SJCRH30 (cell line): ENCODE measurements at places on chromosomes 7 and 10. TPM values are rescaled to one million over a fixed set of nuclear protein-coding genes. Genes with fewer than 3 reads are reported as not detected.
A peak's percentile ranks its signal among the peaks of the same experiment; 100 is the strongest.

DNA sequence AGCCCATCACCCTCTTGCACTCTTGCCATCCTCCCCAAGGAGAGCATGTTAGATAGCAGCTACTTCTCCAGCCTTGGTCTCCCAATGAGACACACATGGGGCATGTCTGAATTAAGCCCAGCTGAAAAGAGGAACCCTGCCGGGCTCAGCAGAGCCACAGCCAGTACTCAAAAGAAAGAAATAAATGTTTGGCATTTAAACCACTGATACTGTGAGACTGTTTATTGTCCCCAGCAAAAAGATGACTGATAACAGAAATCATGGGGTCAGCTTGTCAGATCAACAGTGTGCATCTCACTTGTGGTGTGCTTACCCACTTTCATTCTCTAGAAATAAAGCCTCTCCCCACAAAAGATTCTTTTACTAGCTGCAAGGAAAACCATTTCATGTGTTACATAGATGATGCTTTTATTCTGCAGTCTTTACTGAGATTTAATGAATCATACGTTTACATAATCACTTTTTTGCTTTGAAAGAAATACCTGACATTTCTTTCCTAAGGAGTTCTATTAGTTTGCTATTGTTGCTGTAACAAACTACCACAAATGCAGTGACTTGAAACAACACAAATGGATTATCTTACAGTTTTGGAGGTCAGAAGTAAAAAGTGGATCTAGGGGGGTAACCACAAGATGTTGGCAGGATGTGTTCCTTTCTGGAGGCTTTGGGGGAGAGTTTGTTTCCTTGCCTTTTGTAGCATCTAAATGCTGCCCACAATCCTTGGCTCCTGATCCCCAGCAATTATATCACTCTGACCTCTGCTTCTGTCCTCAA is 20.9 kb downstream of the ANKRD7 start:
- H3K27me3 ChIP-seq: no peaks in the 10 kb centered on the region
- no peak for DNase-seq
- H3K27ac ChIP-seq: no peak overlapping the region
- H3K4me3 ChIP-seq: no peak overlapping the region
- no peaks in the 10 kb centered on the region for H3K36me3 ChIP-seq

DNA sequence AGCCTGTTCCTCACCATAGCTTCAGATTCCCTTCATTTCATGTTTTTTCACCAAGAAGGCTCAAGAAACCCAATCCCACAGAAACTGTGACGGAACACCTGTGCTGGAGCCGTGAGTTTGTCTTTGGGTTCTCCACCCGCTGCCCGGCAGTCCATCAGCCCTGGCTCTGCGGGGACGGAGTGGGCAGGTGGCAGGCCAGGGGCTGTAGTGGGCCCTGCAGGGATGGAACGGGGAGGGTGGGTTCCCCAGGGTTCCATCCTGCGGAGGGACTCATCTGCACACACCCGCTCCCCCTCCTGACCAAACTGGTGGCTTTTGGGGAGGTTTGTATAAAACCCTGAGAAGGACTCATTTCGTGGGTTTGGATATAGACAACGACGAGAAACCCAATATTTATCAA is 15.0 kb downstream of the CYP17A1 start:
- H3K36me3 ChIP-seq: no peaks in the 10 kb centered on the region
- H3K27ac ChIP-seq: no peak overlapping the region
- no peak overlapping the region for H3K4me3 ChIP-seq
- H3K27me3 ChIP-seq: no peaks in the 10 kb centered on the region

DNA sequence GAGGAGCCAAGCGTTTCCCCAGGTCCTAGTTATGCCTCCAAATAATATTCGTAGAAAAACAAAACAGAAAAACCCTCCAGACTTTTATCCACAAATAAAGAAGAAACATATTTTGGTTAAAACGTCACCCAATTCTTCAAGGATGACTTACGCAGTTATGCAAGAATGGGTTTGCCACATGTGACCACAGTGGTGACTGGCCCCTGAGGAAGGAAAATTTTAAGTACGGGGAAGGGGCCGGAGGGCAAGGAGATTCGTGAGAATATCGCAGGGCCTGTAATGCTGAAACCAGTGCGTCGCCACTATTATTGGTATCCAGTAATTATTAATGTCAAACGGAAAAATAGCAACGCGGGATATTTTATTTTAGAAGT is 537 bp upstream of the MRPS24 start:
- peak overlapping the region; percentile 85 for H3K4me3 ChIP-seq
- peak overlapping the region; percentile 83 for H3K27ac ChIP-seq
- H3K4me1 ChIP-seq: no peaks in the 10 kb centered on the region; the same call in 1 of the 2 replicates
- no peaks in the 10 kb centered on the region for H3K27me3 ChIP-seq

- H3K4me1 ChIP-seq: no peaks in the 10 kb centered on the region
- no peak for DNase-seq
Measured at GRCh38 chr10:72503241-72503640, 122.6 kb downstream of the MICU1 start.

- no peaks in the 10 kb centered on the region for H3K36me3 ChIP-seq
- H3K4me3 ChIP-seq: no peak overlapping the region
- no peaks in the 10 kb centered on the region for H3K4me1 ChIP-seq
- H3K27ac ChIP-seq: no peak overlapping the region
- no peak for DNase-seq
Measured at GRCh38 chr10:84292502-84292901, 35.9 kb upstream of the CCSER2 start.

GRCh38 chr7:73978661-73979563 is 49.1 kb upstream of the ELN start:
- no peak overlapping the region for H3K27ac ChIP-seq
- H3K4me3 ChIP-seq: no peak overlapping the region
- DNase-seq: peak; percentile 81
- no peaks in the 10 kb centered on the region for H3K36me3 ChIP-seq

GRCh38 chr10:122504610-122504950 is 43.2 kb downstream of the HTRA1 start:
- DNase-seq: peak; percentile 59
- no peak overlapping the region for H3K4me3 ChIP-seq
- H3K27me3 ChIP-seq: peaks cover 12% of the 10 kb centered on the region
- peaks cover 3% of the 10 kb centered on the region; the same call in 1 of the 2 replicates for H3K4me1 ChIP-seq

ERVW-1 gene
- 66.6 and 78.1 TPM in 2 replicates for total RNA-seq

ACHE gene
- total RNA-seq: 1.3 and 1.5 TPM in 2 replicates
